ENCODE measurements at places on chromosomes 7 and 10.

GRCh38 chr7:12030116-12030515 is 181.0 kb upstream of the TMEM106B start:
- DNase-seq = no peak

GRCh38 chr7:84746353-84746752 is 440.5 kb downstream of the SEMA3D start:
- DNase-seq = no peak

DNA sequence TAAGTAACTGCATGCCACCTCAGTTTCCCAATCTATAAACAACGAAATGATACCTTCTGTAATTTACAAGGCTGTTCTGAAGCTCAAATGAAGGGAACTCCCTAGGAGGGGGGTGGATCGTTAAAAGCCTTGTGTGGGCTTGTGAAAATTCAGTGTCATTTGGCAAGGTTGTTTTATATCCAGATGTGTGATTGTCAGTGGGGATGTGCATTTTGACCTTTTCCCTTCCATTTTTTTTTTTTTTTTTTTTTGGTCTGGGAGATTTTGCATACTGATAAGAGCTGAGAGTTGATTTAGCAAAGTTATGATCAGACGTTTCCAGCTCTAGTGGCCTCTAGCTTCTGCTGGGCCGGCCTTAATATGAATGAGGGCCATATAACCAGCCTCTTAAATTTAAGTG is 22.8 kb downstream of the CREB5 start:
- no peak for DNase-seq

- DNase-seq = no peak
Observed at GRCh38 chr7:150447966-150448788, 2.3 kb upstream of the GIMAP8 start.

DNA sequence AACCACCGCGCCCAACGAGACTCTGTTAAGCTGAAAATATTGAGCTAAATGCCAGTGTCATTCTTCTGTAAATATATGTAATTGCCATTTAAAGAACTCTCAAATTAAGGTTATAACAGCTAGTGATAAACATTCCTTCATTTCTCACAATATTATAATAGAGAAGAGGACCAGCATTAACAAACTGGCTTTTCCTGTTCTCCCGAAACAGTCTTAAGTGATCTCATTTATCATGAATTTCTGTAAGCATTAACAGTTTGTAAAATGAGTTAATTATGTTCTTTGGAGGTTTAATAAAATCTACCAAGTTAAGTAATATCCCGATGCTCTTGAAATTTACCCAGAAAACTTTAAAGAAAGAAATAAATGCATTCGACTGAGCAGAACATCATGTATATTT is 352.8 kb downstream of the KCNMA1 start:
- DNase-seq = no peak

DNA sequence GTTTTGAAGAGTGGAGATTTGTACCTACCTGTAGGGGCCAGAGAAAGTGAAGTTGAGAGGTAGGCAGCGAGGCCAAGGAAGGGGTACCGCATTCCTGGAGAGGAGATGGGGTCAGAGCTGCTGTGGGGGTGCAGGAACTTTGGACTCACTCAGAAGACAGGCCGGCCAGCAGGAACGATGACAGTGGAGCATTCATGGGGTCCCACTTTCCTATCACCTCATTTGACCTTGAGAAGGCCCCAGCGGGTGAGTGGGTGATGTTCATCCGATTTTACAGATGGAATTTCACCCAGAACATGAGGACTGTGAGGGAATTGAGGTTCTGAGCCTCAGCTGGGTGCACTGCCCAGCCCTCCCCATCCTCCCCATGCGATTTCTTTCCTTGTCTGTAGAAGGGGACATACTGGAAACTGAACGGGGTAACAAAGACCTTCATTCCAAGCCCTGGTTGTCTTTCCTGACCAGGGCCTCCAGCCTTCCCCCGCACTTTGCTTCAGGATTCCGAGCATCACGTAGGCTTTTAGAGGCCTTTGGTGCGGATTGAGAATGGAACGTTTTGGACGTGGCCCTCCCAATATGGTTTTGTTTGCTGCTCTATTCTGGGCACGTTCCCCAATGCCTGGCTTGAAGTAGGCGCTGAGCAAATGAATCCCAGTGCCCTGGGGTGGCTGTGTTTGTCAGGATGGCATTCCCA is 87.3 kb downstream of the ADCY1 start:
- DNase-seq = no peak

DNA sequence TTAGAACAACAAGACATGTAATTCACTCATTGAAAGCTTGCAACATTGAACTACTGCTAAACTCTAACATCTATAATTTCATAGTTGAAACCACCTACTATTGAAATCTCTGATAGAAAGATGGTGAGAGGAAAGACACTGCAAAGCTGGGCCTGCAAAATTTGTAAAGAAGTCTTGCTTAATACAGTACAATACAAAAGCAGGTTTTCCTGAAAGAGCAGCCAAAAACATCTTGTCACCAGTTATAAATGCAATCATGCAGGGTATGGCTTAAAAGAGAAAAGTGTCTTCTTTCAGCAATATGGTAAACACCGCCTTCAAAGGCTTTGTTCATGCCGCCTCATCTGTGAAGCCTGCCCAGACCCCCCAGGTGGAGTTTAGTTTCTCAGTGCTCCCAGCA is 109.2 kb downstream of the ANK3 start:
- no peak for DNase-seq

DNA sequence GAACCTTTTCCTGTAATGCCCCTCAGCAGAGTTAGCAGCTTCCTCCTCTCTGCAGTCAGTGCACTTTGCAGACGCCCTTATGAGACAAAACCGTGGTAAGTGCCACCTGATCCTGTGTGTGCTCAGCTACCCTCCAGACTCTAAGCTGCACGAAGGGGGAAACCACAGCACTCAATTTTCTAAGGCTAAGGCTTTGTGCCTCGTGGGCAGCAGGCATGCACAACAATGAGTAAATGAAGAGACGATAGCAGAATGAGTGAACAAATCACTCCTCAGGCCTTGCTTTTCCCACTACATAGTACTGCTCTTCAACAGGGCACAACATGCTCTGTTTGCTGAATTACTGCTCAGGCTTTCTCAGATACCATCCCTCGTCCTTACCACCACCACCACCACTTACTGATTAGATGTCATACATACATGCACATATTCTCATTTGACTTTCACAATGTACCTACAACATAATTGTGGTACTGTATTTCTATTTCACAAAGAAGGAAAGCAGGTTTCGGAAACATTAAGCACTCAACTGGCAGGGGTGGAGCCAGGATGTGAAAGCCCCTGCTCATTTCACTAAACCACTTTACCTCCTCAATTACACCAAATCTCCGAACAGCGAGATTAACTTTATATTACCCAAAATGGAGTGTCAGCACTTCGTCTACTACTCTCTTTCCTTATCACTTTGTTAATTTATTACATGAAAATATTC is 85.4 kb downstream of the ICA1 start:
- no peak for DNase-seq

DNA sequence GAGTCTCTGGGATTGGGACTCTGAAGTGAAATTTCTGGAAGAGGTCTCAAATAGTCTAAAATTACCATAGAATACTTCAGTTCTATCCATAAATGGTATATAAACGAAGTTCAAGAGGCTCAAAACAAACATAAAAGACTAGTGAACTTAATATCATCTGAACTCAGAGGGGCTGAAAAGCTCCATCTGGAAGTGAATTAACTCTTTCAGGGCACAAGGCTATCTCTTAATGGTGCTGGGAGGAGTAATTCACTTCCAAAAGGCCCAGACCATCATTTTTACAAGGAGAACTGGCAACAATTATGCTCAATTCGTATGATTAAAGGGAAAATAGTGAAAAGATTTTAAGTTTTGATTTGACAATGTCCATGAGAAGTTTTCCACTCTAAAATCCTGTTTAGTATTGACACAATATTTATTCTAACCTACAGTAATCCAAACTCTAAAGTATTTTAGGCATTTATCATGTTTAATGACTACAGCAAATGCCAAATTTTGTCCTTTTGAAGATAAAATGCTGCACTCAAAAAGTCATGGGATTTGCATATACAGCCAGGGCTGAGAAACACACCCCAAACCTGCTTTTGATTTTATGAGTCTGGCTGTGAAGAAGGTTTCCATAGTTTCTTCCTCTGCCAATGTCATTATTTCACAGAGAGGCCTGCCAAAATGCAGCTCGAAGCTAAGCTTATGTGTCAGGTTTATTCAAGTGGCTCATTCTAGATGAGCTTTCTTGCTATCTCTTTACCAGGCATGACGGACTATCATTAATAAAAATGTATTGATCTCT is 143.9 kb downstream of the HIBADH start:
- DNase-seq = no peak

DNA sequence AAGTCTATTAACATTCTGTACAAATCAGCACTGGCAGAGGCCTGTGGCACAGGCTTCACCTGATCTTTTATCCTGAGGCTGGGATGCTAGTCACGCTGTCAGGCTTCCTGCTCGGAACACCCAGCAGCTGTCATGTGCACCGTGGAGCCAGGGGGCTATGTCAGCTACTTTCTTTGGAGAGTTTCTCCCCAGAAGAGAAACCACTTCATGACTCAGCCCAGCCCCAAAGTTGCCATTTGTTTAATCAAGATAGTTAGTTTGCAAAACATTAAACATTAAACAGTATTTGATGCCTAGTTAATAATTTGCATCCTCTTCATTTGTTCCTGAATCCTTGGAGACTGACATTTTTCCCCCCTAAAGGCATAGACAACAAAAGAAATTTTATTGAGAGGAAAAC is at the start of gene HABP2:
TSS of gene HABP2 (plus strand) at position 353 of the 400 bp plus-strand sequence. CDS start 69 bp downstream, outside the sequence.
- DNase-seq = no peak

DNA sequence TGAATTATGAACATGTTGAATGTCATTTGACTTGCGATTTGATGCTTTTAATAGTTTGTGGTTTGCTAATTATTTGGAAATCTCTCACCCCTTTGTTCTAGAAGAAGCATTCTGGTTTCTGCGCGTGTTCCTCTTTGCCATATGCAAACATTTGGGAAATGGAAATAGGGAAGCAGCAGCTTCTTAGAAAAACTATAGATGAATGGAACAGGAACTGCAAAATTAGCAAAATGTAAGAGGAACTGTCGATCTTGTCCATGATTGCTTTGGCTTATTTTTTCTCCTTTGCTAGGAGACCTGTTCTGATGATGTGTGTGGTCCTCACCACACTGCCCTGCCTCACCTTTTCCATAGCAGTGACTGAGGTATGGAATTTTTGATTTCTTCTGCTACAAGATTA is 19.0 kb downstream of the TMEM236 start:
- DNase-seq = no peak

DNA sequence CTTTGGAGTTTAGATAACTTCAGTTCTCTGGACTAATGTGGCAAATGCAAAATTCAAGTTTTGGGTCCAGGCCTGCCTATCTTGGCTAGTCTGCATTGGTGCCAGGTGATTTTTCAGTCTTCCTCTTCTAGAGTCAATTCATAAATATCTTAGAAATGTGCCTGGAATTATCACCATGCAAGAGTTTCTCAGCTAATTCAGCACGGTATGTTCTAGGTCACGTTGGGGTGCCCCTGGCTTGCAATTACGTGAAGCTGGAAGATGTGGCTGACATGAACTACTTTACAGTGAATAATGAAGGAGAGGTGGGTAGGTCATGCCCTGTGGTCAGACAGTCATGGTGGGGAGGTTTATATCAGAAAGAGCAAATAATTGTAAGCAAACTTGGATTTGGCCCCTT is 25.0 kb downstream of the ZDHHC6 start:
- DNase-seq = no peak

GRCh38 chr10:72257051-72257892 is 16.5 kb upstream of the DDIT4 start:
- no peak for DNase-seq

- DNase-seq = no peak
Observed at GRCh38 chr7:33155811-33156210, 26.4 kb downstream of the BBS9 start.

GRCh38 chr10:128522551-128523308 is 396.5 kb upstream of the MKI67 start:
- DNase-seq = no peak

DNA sequence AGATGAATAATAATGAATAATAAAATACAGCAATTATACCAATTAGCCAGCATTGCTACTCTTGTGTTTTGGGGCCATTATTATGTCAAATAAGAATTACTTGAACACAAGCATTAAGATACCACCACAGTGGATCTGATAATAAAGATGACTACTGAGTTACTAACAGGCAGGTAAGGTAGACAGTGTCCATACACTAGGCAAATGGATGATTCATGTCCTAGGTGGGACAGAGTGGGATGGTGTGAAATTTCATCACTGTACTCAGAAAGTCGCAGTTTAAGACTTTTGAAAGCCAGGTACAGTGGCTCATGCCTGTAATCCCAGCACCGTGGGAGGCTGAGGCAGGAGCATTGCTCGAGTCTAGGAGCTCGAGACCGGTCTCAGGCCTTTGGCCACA is 8.7 kb upstream of the UNC5B start:
- DNase-seq = no peak

DNA sequence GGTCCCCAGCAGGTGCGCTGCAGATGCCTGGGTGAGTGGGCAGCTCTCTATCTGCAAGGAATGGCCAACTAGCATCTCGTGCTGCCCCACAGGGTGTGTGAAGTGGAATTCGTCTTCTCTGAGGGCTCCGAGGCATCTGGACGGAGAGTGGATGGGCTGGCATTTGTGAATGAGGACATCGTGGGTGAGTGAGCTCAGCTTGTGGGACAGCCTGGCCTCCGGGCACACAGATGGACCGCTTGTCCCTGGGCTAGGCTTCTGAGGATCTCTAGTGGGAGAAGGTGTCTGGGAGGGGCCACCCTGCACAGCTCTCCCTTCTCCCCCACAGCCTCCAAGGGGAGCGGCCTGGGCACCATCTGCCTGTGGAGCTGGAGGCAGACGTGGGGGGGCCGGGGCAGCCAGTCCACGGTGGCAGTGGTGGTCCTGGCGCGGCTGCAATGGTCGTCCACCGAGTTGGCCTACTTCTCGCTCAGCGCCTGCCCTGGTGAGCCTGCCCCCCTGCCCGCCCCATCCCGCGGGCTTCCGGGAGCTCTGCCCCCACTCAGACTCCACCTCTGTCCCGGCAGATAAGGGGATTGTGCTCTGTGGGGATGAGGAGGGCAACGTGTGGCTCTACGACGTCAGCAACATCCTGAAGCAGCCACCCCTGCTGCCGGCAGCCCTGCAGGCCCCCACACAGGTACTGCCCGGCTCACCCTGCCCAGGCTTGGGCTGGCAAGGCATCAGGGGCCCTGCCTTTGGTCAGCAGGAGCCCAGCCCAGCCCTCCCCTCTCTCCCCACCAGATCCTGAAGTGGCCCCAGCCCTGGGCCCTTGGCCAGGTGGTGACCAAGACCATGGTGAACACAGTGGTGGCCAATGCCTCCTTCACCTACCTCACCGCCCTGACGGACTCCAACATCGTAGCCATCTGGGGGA is 6.3 kb downstream of the POLR2J start:
- no peak for DNase-seq
